ENCODE measurements at places on chromosomes 2 and 18.

DNA sequence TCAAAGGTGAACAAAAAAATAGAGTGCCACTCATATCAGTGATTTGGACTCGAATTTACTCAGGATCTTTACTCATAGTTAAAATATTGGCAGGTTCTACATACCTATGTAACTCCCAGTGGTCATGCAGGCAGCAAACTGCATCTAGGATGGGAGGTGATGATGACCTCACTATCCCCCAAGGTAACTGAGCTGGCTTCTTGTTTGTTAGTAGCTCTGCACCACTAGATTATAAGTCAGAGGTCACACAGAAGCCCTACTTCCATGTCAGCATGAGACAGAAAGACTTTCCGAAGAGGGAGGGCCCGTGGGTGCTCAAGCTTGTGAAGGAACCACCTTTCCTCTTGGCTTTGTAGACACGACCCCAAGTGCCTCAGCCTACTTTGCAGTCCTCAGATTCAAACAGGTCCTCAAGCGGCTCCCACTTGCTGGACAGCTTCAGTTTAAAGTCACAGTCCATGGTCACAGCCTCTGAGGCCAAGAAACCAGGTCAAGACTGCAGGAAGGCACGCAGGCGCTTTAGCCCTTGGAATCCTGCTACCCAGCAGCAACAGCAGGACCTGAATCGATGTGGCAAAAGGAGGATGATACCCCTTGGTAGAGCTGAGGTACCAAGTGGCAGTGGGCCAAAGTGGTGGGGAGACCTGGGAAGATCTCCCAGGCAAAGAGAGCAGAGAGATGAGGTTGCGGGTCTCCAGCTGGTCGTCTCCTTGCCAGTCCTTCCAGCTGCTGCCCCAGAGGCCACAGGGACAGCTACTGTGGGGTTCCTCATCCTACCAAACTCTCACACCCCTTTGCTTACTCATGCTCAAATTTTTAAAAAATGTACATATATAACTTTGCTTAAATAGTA, 4.3 kb downstream of the NTSR2 start:
- no peak for DNase-seq

- DNase-seq, result no peak
These were observed 4.4 kb downstream of the SESTD1 start for GRCh38 chr2:179260224-179260623.

GRCh38 chr2:17146358-17146757, 371.9 kb downstream of the RAD51AP2 start:
- no peak for DNase-seq

GRCh38 chr2:15636972-15637785, 45.5 kb downstream of the DDX1 start:
- DNase-seq, result peak; percentile 31

GRCh38 chr2:201949181-201949926, 84.3 kb upstream of the FZD7 start:
- DNase-seq, result peak; percentile 47

DNA sequence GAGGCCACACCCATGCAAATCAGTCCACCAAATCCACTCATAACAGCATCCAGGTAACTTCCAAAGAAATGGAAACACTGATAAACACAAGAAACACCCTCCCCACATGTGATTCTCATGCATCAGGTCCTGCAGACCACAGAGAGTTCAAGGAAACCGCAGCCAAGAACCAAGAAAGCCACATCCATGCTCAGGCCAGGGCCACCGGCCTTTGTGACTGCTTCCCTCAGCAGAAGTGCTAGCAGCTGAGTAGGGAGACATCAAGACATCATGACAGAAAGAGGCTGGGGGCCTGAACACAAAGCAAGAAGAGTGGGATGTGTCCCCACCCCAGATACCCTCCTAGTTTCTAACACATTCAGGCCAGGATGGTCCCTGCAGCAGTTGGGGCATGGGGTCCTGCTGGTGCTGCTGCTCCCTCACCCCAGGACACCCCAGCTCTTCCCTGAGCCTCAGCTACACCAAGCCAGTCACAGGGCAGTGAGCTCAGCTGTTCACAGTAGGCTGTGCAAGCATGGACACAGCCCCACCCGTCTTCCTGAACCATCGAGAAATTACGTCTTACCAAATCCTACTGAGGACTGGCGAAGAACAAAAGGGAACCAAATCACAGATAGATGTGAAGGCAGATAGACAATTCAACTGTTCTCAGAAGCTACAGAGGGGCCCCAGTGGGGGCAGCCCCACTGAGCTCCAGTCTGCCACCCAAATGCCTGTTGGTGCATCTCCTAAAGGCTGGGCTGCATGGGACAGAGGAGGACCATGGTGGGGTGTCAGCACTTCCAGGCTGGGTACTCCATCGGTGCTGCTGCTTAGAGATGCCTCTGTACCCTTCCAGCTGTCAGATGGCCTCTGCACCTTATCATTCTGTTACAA, 60.9 kb downstream of the HDAC4 start:
- DNase-seq, result no peak

- no peak for DNase-seq
These were observed 21.4 kb downstream of the KCNS3 start for GRCh38 chr2:17899871-17900270.

- DNase-seq, result no peak
These were observed 2.8 kb upstream of the ZBTB14 start for GRCh38 chr18:5298156-5298852.

DNA sequence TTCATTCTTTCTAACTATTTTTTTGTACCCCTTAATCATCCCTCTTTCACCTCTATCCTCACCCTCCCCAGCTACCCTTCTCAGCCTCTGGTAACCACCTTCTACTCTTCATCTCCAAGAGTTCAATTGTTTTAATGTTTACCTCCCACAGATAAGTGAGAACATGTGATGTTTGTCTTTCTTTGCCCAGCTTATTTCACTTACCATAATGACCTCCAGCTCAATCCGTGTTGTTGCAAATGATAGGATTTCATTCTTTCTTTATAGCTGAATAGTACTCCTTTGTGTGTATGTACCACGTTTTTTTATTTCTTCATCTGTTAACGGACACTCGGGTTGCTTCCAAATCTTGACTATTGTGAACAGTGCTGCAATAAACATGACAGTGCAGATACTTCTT, 22.1 kb upstream of the TMEM37 start:
- no peak for DNase-seq

DNA sequence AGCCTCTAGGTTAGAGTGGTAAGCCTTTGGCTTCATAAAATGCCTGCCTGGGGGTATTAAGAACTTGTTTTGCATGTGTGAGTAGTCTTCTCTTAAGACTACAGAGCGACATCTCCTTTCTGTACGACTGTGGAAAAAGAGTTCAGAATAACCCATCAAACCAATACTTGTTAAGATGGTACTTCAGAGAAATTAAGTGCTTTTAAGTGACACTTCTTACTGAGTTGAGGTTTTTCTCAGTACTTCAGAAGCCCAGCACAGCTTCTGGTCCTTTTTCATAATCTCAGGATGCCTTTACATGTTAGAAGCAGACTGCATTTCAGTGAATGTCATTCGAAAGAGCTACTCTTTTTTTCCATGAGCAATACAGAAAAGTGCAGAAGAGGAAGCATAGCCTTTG, 10.8 kb downstream of the XRCC5 start:
- DNase-seq, result no peak

- DNase-seq, result no peak
These were observed 280.5 kb downstream of the NRXN1 start for GRCh38 chr2:50751311-50752031.

DNA sequence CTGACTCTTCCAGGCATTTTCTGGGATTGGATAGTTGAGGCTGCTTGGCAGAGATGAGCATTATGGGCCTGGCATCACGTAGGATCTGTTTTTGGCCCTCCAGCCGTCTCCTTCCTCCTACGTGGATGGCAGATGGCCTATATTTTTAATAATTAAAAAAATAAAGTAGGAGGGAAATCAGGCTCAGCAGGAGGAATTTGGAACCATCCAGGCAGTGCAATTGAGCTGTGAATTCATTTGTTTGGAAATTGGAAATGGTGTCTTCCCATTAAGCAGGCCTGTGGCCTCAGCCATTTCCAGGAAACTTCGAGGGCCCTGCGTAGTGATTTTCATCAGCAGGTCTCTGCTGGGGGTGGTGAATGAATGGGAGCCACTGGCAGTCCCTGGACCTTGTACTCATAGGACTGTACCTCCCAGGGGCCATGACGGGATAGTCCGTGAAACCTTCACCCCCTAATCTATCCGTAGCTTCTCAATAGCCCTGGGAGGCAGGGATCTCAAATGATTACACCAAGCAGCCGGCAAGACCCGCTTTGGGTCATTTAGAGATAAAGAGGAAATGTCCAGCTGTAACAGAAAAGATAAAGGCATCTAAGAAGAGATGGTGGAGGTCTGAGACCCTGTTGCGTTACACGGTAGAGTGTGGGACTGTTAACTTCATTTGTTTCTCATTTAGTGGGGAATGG, 73.1 kb upstream of the TNP1 start:
- DNase-seq, result no peak

DNA sequence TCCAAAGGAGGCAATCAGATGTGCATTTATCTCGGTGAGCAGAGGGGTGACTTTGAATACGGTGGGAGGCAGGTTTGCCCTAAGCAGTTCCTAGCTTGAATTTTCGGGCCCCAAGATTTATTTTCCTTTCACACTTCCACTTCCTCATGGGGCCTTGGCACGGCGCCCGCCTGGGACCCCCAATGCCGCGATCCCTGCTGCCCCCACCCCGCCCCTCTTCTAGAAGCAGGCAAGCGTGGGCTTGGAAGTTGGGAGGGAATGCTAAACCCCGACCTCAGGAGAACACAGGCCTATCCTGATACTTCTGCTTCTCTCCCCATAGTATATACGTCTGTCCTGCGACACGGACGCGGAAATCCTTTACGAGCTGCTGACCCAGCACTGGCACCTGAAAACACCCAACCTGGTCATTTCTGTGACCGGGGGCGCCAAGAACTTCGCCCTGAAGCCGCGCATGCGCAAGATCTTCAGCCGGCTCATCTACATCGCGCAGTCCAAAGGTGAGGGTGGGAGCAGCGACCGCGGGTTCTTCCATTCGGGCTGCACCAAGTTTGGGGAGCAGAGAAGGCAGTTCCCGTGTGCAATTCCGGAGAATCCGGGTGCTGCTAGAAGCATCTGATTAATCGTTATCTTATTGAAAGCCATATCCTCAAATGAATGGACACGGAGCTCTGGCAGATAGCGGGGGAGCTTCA, 21.6 kb downstream of the TRPM8 start:
- no peak for DNase-seq

DNA sequence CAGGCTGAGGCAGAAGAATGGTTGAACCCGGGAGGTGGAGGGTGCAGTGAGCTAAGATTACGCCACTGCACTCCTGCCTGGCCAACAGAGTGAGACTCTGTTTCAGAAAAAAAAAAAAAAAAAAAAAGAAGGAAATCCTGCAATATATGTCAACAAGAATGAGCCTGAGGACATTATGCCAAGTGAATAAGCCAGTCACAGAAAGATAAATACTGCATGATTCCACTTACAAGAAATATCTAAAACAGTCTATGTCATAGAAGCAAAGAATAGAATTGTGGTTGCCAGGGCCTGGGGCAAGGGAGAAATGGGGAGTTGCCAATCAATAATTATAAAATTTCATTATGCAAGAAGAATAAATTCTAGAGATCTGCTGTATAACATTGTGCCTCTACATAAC, 425.8 kb downstream of the NRXN1 start:
- DNase-seq, result no peak

- no peak for DNase-seq
These were observed 362.2 kb upstream of the SLC14A2 start for GRCh38 chr18:45253056-45253565.

DNA sequence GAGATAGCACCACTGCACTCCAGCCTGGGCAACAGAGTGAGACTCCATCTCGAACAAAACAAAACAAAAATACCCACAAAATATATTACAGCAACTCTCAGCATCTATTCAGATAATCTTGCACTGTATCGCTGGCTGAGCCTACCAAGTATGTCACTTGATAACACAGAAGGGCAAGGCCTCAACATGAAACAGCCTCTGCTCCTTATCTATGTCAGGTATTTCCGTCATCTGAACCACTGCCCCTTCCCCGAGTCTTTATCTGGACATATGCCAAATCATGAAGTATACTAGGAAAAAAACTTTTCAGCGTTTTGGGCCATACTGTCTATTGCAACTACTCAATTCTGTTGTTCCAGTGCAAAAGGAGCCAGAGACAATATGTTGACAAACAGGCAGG, 17.7 kb downstream of the PDIA6 start:
- no peak for DNase-seq
